CD4-positive, alpha-beta T cell treated with Interleukin-15 for 4 hours (primary cell): ENCODE measurements at places on chromosomes 5 and 9.

GRCh38 chr9:1922026-1922425 lies 93.1 kb upstream of the SMARCA2 start:
- no peak for DNase-seq

GRCh38 chr9:113674436-113674835 lies 201.7 kb upstream of the ZNF618 start:
- DNase-seq, result no peak

DNA sequence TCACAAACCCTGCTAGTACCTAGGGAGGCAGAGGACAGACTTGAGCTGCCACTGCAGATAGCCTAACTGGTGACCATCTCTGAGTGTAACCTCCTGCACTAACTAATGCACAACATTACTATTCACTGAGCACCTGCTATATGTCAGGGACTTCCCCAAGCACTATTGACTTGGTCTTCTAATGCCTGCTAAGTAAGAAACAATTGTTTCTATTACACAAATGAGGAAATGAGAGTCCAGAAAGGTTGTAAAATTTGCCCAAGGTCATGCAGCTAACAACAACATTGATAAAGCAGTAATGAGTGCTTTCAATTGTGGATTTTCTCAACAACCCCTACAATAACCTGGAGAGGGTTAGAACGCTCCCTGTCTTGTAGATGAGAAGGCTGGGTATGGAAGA lies 183.7 kb downstream of the ZNF462 start:
- DNase-seq, result no peak

DNA sequence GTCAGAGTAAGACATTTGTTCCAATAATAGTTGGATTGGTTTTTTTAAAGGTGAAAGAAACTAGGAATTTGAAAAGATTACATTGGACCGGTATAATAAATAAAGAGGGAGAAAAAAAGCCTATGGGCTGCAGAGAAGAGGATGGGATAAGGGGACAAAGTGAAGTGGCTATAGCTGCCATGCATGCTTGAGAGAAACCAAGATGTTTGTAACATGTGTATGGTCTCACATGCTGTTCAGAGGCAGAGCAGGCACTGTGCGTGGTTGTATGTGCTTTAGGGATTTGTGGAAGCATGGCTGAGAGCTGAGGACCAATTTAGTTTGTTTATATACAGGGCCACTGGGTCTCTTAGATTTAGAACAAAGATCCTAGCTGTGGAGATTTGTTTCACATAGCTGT lies 32.7 kb downstream of the LNPEP start:
- no peak for DNase-seq

DNA sequence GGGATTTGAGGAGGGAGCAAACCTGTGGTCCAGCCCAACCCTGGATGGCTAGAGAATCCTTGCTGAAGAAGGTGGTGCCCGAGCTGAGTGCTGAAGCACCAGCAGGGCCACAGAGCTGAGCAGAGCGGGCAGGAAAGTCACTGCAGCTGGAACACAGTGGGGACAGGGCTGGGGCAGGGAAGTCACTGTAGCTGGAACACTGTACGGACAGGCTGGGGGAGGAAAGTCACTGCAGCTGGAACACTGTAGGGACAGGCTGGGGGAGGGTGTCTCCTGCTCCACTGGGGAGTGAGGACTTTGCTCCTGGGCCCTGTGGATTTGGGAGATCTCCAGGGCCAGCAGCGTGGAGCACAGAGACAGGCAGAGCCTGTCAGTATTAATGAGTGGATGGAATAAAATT lies 9.0 kb upstream of the SUSD3 start:
- no peak for DNase-seq

DNA sequence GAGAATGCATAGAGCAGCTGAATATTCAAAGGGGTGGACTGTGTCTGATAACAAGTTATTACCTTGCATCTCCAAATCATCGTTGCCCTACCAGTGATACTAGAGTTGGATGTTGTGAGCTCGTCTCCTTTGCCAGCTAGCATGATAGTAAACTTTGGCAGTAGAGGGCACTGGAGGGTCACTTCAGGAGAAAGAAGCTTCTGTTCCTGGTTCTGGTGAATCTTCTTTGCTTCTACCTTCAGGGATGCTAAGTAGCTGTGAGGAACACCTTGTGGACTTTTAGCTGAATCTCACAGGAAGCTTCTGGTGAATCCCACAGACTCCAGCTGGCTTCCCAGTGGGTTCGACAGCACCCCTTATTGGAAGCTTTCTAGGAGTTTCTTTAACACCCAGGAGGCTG lies 626.6 kb upstream of the SGCD start:
- peak; percentile 24 for DNase-seq

- DNase-seq, result no peak
These were observed 141.6 kb downstream of the SLC25A46 start for GRCh38 chr5:110880413-110880812.

GRCh38 chr9:32500768-32501167 lies 25.2 kb downstream of the RIGI start:
- no peak for DNase-seq

DNA sequence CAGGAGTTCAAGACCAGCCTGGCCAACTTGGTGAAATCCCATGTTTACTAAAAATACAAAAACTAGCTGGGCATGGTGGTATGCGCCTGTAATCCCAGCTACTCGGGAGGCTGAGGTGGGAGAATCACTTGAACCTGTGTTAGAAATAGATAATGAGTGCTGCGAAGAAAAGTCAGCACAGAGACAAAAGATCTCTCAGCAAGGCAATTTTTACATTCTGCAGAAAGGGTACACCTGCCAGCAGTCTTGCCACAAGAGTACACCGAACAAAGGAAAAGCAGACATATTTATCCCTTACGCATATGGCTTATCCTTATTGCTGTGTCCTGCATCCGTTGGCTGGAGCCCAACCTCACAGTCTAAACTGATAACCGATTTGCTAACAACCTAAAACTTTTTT lies 16.2 kb upstream of the GPBP1 start:
- DNase-seq, result no peak

DNA sequence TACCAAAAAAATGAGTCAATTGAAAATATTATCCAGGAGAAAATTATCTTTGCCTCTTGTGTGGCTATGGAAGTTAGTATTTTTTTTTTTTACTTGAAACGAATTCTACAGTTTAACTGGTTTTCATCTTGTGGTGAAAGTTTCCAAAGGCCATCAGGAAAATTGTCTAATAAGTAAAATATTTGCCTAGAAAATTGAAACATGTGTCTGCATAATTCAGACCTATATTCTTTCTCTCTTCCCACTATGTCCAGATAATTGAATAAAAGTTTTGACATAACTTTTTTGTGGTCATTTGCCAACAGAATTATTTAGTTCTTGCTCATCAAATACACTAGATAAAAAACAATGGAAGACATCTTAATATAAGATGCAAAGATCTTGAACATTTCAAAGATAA lies 321.5 kb upstream of the RPS23 start:
- no peak for DNase-seq

DNA sequence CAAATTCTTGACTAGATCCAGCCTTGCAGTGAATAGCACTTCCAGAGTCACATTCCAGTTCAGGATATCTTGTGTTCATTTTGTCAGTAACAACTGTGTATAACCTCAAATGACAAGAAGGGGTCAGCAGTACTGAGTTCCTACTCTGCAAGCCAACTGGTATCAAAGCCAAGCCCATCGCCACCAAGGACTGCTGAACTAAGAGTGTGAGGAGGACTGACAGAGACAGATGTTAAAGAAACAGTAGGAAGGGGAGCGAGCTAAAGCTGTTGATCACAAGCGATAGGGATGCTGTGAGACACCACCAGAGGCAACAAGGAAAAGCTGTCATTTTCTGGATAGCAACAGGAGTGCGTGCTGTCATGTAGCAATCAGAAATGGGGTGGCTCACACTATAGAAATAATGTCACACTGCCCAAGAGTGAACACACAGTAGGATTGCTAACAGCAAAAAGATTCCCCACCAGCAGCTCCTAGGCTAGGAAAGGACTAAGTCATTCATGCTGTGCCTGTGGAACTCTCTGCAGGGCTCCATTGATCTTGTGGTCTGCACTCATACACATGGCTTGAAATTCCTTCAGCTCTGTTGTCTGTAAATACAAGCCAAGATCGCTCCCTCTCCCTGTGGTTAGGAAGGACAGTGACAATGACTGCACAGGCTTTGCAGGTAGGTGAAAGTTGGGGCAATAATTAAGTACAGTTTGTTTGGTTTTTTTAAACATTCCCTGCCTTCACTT lies 658.6 kb downstream of the NR2F1-AS1 start:
- no peak for DNase-seq

DNA sequence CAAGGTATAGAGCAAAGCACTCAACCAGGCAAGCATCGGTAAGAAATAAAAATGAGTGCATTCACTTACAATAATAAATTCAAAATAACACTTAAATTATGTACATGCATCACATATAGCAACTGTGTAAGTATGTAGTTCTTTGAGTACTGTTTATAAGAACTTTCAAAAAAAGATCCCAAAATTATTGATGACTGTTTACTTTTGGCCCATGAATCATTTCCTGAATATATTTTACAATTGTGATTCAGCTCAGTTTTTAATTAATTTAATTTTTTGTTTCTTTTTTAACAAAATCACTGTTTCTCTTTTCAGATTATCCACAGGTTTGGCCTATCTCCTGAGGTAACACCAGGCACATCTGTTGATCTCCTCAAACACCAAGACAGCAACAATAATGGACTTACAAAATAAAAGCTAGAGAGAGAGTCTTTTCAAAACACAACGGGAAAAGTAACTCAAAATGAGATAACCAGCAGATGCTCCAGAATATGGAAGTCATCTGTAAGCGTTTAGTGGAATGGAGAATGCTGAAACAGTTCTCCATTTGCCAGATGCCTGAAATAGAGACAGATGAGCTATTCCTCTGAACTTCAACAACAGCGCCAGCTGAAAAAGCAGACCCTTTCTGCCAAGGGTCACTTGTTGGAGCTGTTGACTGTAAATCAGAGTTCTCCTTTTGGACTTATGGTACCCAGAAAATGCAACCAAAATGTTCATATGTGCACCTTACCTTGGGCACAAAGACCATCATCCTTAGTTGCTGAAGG lies 348.6 kb upstream of the RGMB start:
- DNase-seq, result no peak

- no peak for DNase-seq
These were observed 96.9 kb downstream of the NNT start for GRCh38 chr5:43699910-43700309.
